Fibroblast of villous mesenchyme (primary cell): ENCODE measurements at places on chromosomes 2 and 18. TPM values are rescaled to one million over a fixed set of nuclear protein-coding genes. Genes with fewer than 3 reads are reported as not detected.

Gene C2orf66
- total RNA-seq = under 0.01 TPM in 1 of 2 replicates, not detected in the other

Gene LYG2
- total RNA-seq = not detected in 2 replicates

Gene MPP4
- 5.2 and 5.5 TPM in 2 replicates for total RNA-seq

Gene IGFBP5
- total RNA-seq = 644 and 754 TPM in 2 replicates

Gene BCL11A
- 0.43 and 1.6 TPM in 2 replicates for total RNA-seq

Gene DSC1
- not detected in 2 replicates for total RNA-seq

Gene FAM210A
- 16.1 and 20.7 TPM in 2 replicates for total RNA-seq

Gene TTR
- total RNA-seq = not detected in 2 replicates

Gene RIT2
- total RNA-seq = not detected in 2 replicates

Gene TRIM43B
- not detected in 2 replicates for total RNA-seq

Gene ZNF892
- total RNA-seq = 4.2 and 5.6 TPM in 2 replicates

Gene ALPI
- not detected in 2 replicates for total RNA-seq

Gene DTNB
- total RNA-seq = 4.8 and 5.2 TPM in 2 replicates

Gene TAF4B
- 0.64 and 0.86 TPM in 2 replicates for total RNA-seq

DNA sequence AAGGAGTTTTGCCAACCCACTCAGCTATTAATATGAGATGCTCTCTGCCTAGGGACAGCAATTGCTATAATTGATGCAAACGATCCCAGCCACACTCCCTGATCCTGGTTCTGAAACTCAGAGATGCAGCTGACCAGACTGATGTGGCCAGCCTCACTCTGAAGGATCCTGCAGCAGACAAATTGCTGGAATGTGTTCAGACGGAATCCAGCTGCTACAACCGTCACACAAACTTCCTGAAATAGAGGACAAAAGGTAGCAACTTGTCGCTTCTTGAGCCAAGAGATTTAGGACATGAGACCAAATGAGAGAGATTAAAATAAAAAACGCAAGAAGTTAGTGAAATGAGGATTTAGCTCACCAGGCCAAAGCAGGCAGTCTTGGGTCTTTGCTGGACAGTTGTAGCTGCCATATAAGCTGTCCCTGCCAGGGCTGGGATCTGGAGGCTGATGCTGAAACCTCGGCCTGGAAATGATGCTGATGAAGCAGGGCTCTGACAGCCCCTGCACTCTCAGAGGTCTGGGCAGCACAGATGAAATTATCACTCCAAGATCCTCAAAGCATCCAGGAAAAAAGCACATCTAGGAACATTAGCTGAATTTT, 8.3 kb upstream of the YWHAQ start:
- peak; percentile 45 for DNase-seq

- no peak for DNase-seq
Measured at GRCh38 chr2:190036071-190036470, 26.5 kb downstream of the MSTN start.

DNA sequence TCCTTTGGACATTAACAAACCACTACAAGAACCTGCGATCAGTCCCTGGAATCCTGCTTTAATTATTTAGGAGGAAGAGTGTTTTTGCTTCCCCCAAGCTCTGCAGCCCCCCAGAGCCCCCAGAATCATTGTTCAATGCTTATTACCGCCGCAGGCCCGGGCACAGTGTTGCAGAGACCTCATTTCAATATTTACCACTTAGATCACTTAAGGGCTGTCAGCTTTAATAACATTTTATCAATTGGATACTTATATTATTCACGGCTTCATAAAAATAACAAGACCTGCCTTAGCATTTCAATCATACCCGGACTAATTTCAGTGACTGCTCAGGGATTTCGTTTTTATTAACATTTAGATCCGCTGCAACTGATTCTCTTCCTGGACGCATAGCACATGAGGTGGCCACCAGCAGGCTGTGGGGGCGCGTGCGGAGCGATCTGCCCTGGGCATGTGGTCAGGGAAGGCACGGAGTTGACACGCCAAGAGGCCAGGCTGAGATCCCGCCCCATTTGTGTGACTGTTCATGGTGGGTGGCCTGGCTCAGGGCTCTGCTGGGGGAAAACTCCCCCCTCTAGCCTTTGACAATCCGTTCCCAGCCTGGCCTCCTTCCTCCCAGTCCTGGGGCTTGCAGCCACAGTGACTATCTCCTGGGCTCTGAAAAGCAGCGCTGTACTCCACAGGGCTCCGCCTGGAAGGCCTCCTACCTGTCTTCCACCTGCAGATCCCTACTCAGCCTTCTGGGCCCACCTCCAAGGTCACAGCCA, 267.6 kb downstream of the SRBD1 start:
- no peak for DNase-seq

- no peak for DNase-seq
Measured at GRCh38 chr18:61822879-61823278, 69.9 kb downstream of the RNF152 start.

DNA sequence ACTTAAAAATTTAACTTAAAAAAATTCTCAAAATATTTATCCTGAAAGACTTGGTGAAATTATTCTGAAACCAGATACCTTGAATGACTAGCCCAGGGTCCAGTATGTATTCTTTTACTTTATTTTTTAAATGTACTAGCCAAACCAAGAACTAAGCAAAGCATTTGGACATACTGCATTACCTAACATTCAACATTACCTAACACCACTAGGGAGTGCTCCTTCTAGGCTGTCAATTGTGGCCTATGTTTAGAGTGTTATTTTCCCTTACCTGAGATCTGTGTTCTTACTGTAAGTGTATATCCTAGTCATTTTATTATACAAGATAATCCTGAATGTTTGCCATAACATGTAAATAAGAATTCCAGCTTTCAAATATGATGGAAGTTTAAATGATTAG, 496.6 kb downstream of the PTPRM start:
- no peak for DNase-seq

DNA sequence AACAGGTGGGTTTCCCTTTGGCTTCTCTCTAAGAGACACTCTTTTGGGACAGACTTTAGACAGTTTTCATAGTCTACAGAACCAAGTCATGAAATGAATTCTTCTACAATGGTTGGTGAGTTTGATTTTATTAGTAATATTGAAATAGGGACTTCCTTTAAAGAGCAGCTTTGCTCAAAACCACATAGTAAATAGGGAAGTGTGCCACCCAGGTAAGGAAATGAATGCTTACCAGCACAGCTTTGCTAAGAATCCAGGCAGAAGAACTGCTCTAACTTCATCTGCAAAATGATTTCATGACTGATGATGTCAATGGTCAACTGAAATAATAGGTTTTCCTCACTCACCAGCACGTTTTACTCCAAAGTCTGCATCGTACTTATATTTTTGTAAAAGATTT, 89.2 kb downstream of the NYAP2 start:
- no peak for DNase-seq

GRCh38 chr2:80348953-80349352, 44.4 kb upstream of the LRRTM1 start:
- no peak for DNase-seq

DNA sequence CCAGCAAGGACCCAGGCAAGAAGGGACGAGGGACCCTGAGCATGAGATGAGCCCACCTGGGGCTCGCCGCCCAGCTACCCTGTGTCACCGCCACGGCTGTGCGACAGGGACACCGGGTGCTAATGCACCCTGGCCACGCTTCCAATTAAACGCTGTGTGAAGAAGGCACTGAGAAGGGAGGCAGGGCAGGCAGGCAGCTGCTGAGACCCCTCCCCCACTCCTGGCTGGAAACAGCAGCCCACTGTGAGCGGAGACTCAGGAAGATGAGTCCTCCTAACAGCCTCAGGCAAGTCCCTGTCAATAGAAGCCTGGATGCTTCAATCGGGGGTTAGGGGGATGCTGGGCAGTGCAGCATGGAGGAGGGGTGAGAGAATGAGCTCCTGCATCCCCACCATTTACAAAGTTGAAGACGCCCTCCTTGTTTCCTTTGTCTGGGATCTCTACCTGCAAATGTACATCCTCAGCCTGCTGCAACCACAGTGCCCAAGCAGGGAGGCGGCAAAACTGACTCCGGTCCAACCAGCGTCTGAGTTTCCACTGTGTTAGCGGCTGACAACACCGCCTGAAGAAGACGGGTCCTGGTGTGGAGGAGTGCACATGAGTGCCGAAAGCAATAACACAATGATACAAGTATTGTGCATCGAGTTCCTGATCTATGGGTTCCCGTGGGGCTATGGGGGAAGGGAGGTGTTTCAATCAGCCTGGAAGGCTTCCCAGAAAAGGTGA, 12.8 kb downstream of the TMEM163 start:
- no peak for DNase-seq

DNA sequence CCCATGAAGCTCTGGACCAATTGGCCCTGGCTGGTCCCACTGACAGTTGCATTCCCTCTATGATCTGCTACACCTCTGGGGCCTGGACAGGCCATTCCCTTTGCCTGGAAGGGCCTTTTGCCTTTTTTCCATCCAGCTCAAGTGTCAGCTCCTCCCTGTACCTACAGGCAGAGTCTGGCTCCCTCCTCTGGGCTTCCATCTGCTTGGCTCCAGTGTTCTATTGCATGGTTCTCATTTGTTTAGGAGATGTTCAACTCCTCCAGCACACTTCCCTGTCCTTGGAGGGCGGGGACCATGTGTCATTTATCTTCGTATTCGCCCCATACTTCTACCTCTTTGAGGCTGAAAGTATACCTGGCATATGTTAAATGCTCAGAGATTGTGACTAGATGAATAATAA, 61.1 kb downstream of the PRKCE start:
- DNase-seq = no peak

DNA sequence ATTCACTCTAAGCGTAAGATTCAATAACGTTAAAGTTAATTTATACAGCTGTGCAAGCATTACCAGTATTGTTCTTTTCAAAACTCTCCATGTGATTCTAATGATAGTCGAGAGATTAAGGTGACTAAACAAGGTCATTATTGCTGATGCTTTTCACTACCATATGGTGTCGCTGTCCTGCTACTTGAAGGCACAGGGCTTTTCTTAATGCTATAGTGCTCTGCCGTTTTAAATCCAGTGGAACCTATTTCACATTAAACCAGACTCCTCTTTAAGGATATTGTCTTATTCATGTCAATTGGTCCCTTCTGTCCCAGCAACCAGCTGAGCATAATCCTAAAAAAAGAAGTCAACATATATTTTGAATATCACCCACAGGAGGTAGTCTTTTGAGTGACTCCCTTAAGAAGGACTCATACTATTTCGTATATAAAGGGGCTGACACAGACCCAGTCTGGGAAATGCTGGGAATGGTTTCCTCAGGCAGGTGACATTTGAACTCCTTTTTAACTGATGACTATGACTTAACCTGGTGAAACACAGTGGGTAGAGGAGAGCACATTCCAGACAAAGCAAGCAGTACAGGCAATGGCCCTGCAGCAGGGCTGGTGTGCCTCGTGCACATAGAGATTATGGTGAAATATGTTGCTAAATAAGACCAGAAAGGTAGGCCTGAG, 53.9 kb upstream of the CYTIP start:
- DNase-seq = peak; percentile 39

GRCh38 chr2:28747714-28748113, 3.9 kb upstream of the PPP1CB start:
- DNase-seq = no peak

DNA sequence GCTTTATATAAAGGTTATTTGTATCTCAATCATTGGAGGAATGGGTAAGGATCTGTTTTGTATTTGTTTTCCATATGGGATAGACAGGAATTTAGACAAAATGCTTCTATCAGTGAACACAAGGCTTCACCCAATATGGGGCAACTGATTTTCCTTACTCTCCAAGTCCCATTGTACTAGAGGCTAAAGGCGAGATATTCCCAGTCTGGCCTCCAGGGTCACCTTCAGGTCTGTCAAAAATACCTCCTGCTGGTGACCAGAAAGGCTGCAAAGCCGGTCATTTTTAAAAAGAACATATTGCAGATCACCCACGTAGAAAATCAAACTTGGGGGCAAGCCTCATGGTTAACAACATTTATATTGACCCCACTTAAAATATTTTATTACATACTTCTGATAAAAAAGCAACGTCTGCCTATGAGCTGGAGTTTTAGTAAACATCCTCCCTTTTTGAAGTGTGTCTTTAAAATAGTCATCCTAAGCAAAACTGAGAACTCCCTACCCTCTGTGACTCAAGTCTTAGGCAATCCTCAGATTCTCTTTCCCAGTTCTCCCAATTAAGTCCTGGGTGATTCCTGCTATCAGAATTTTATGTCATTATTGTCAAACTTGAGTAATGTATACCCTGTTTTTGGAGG, 276.6 kb downstream of the MREG start:
- peak; percentile 89 for DNase-seq

DNA sequence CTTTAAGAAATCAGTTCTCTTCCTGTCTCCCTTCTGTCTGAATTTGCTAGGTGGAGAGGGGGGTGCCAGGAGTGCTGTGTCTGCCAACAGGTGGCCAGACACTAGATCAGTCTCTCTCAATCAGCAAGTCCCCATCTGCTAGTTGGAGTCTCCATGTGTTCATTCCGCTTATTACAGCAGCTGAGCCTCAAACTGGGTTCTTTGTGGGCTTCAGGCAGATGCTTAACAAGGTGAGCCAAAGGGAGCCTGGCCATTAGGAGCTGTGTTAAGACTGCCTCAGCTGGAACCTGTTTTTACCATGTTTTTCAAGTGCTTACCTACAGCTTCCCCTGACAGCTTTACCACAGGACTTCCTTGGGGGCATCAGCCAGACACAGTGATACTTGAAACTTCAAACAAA, 401.9 kb downstream of the LRP1B start:
- no peak for DNase-seq

DNA sequence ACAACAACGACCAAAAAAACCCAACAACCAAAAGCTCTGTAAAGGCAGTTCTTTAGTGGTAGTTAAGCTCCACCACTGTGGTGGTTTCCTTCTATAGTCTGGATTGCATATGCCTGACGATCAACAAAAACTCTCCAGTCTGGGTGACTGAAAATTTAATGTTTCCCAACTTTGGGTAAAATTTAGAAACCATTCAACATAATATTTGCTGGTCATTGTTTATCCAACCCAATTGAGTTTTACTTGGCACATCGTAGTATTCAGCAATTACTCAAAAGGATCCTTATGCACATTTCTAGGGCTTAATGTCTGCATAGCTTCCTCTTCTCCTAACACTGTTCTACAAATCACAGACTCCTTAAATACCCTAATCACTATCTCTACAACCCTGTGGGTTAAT, 1080.2 kb upstream of the NRXN1 start:
- DNase-seq = no peak

- DNase-seq = no peak
Measured at GRCh38 chr2:217739741-217740140, 263.1 kb downstream of the TNS1 start.

DNA sequence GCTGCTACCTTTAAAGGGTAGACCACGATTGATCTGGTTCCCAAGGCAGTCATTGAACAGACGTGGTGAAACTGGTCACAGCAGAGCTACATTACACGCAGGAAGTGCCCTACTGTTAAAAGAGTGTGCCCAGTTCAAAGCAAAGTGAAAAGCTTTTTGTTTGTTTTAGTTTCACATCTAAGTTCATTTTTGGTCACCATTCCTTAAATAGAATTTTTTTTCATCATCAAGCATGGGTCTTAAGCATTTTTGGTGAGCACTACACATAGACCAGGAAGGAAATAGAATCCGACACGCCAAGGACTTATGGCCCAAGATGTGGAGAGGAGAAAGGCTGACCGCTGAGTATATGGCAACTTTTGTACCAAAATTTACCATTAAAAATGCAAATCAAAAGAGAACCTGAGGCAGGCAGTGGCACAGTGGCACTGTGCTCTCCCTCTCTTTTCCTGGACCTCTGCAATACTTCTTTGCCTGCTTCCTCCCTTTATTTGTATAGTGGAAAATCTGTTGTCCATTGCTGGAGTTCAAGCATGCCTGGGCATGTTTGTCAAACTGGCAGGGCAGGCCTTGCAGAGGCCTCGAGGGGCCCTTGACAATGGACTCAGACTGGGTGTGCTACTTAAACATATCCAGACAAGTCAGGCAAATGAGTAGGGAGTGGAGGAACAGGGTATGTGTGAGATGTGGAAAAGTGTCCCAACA, 42.6 kb upstream of the HNRNPA3 start:
- no peak for DNase-seq

GRCh38 chr18:25876330-25876948, 214.0 kb downstream of the SS18 start:
- no peak for DNase-seq
